Stimulated activated CD4-positive, alpha-beta T cell treated with anti-CD3 and anti-CD28 coated beads, Interleukin-15, amount 100 ng/mL, for 1 hour (primary cell): ENCODE measurements at places on chromosomes 4 and X.

GRCh38 chr4:168218645-168219044, 99.9 kb downstream of the DDX60 start:
- no peak for DNase-seq

DNA sequence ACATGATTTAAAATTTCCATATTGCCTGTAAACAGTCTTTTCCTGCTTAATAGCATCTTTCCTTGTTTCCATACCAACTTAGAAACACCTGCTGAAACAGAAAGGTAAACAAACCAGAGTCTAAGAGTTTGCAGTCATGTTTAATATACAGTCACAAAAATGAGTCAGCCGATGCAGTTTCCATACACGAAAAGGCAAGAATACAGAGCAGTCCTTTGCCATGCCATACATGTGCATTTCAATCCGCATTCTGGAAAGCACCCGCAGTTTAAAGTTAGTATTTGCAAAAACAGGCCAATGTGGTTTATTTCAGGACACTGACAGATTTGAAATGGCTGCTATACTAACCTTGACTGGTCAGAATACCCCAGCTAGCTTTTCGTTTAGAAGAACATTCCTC, 32.1 kb downstream of the ASB5 start:
- DNase-seq, result no peak

DNA sequence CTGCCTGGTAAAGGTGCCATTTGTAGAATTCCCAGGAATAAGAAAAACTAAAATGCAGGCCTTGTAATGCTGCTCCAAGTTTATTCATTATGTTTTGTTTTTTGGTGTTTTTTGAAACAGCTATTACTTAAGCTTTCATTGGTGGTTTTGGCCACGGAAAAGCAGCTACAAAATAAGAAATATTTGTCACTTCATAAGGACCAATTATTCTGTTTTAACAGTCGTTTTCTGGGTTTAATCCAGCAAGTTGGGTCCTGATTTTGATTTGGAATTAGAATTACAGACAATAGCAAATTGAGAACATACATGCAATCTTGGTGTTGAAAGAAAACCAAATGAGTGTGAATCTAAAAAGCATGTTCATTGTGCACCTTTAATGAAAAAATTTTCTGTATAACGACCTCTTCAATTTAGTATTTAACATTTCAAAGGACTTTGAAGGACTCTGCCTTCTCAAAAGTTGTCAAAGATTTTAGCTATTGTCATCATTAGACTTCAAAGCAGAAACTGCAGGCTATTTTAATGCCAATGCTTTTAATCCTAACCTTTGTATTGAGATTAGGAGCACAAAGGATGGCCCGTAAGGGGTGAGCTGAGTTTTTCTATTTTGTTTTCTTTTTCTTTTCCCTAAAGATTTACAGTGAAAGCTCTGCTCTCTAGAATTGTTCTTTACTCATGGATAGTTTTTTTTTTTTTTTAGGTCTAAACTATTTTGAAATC, 26.7 kb upstream of the STOX2 start:
- DNase-seq, result no peak

GRCh38 chr4:89293299-89293698, 14.3 kb downstream of the GPRIN3 start:
- no peak for DNase-seq

DNA sequence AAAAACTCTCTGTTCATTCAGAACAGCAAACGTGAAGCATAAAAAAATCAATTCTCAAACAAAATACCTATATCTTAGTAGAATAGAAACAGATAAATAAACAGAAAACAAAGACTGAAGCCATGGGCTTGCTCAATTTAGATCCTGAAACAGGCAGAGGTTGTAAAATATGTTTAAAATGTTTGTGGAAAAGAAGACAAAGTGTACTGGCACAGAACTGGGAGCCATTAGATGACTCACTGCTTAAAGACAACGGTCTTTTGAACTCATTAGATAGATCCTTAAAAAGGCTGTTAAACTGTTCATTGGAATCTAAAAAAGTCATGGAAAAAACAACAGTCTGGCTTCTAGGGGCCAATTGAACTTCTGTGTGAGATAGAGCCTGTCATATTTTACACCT, 247.0 kb upstream of the NDST4 start:
- no peak for DNase-seq

- no peak for DNase-seq
Observed at GRCh38 chr4:117385526-117385925, 300.1 kb upstream of the TRAM1L1 start.

DNA sequence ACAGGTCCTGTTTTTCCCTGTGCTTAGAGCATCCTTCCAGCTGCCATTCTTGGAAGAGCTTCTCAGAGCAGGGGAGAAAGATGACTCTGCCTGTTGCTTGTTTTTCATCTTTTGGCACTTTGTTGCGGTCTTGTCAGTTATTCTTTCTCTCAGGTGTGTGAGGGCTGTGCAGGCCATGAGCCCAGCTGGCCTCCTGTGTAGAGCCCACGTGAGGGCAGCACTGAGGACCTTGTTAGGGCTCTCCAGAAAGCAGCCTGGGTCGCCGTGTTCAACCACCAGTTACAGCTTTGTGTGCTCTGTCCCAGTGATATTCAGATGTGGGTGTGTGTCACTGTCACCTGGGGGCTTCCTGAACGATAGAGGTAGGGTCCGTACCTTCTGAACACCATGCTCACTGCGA, 52.8 kb downstream of the NOP14 start:
- no peak for DNase-seq

- no peak for DNase-seq
Observed at GRCh38 chr4:137452799-137453198, 79.5 kb downstream of the PCDH18 start.

DNA sequence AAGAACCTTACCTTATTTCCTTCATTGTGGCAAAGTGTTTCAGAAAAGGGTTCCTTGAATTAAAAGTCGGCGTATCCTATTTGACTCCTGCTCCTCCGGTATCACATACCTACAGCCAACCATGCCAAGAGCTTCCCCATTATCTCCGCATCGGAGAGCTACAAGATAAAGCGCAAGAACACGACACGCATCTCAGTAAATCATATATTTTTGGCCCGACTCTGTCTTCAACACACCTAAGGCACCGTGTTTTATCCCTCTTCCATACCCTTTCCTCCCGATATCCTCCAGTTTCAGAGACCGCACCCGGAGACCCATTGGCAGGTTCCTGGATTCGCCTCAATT, 497 bp upstream of the THAP9 start:
- DNase-seq, result no peak
